ENCODE measurements at places on chromosomes 1 and 21.

DNA sequence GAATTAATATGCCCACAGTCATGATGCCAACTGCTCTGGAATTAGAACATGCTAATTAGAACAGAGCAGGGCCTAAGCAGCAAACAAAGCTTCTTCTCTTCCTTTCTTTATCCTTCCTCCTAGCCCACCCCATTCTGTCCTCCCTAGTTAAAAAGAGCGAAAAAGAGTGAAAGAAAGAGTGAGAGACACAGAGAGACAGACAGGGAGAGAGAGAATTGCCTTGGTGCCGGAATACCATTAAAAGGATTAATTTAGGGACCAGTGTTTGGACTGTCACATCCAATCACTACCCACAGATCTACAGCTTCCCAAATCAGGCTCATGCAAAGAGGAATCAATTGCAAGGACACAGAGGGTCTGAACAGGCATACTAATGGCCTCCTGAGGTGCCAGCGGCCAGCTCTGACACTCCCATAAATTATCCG lies 7.0 kb downstream of the ERI3 start:
- no peak for DNase-seq

DNA sequence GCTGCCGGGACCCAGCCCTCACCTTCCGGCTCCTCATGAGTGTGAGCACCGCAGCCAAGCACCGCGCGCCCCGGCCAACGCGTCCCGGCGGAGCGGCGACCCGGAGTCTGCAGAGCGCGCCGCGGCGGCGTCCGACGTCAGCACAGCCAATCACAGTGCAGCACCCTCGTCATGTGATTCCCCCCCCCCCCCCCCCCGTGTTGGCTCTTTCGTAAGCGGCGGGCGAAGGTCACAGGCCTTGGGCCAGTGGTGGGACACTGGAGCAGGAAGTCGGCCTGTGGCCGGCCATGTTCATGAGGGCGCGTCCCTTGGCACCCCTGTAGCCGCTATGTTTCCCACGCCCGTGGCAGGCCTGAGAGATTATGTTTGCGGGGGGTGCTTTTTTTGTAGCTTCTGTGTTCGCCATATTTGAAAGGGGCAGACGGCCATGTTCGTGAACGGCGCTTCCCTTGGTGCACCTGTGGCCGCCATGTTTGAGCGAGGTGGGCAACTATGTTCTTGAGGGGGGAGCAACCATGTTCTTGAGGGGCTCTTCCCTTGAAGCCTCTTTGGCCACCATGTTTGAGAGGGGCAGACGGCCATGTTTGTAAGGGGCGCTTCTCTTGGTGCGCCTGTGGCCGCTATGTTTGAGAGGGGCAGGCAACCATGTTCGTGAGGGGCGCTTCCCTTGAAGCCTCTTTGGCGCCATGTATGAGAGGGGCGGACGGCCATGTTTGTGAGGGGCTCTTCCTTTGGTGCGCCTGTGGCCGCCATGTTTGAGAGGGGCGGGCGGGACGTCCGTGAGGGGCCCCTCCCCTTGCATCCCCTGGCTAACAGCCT lies at the start of gene C1orf174:
TSS of gene C1orf174 (minus strand) at position 123 of the 819 bp plus-strand sequence. CDS start at position 37, 86 bp downstream.
- peak; percentile 93 for DNase-seq

DNA sequence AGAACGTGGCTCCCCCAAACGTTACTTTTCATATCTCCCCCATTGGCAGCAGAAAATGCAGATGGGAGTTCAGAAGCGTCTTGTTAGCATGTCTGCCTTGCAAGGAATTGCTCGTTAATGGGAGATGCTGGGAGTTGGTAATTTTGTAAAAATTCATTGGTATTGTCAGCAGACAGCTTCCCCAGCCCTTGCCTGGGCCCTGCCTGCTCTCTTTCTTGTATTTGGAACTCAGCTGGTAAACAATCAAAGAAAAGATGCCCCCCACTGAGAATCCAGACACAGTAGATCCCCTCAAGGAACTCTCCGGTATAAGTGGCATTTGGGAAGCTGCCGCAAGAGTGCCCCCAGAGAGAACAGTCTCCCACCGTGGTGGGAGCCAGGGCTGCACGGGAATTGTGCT lies 94.4 kb upstream of the IGSF21 start:
- DNase-seq = no peak

GRCh38 chr1:112905395-112906149 lies 50.4 kb downstream of the SLC16A1 start:
- no peak for DNase-seq
